Esophagus mucosa (tissue), 1 donor: ENCODE measurements at places on chromosomes 13 and 19. TPM values are rescaled to one million over a fixed set of nuclear protein-coding genes. Genes with fewer than 3 reads are reported as not detected.

CEACAM6 gene
- total RNA-seq = 268 TPM

CEACAM5 gene
- 369 TPM for total RNA-seq

ACP7 gene
- 0.32 TPM for total RNA-seq

ZNF584 gene
- total RNA-seq = 6.5 TPM

SAFB2 gene
- 30.0 TPM for total RNA-seq

DNAJB1 gene
- total RNA-seq = 337 TPM

SULT2B1 gene
- total RNA-seq = 245 TPM

CIRBP gene
- total RNA-seq = 172 TPM

DIAPH3 gene
- total RNA-seq = 5.7 TPM

KCNK6 gene
- 22.8 TPM for total RNA-seq

SRRM5 gene
- 0.12 TPM for total RNA-seq

ARL11 gene
- total RNA-seq = 1.2 TPM

SERP2 gene
- total RNA-seq = 1.2 TPM

KIR2DL1 gene
- not detected for total RNA-seq

WIZ gene
- total RNA-seq = 19.4 TPM

MIDN gene
- 99.3 TPM for total RNA-seq

VSTM1 gene
- total RNA-seq = not detected

FAM83E gene
- 6.5 TPM for total RNA-seq

EDNRB gene
- total RNA-seq = 2.6 TPM

EPS8L1 gene
- total RNA-seq = 199 TPM

MISP3 gene
- total RNA-seq = 3.4 TPM

ZNF85 gene
- total RNA-seq = 2.7 TPM

ZNF446 gene
- 4.7 TPM for total RNA-seq

GPR12 gene
- 0.16 TPM for total RNA-seq

KIR2DL4 gene
- not detected for total RNA-seq

PRX gene
- total RNA-seq = 0.80 TPM

URAD gene
- total RNA-seq = not detected

OR7C1 gene
- not detected for total RNA-seq

TMTC4 gene
- 5.6 TPM for total RNA-seq

ZNF540 gene
- 0.68 TPM for total RNA-seq

PRODH2 gene
- total RNA-seq = not detected

LRRC4B gene
- total RNA-seq = 0.24 TPM

DHDH gene
- total RNA-seq = 1.2 TPM

MCEMP1 gene
- total RNA-seq = 0.24 TPM

LRG1 gene
- 24.9 TPM for total RNA-seq

GIPC1 gene
- 254 TPM for total RNA-seq

FXYD3 gene
- 736 TPM for total RNA-seq

ZSCAN4 gene
- total RNA-seq = not detected

SBK2 gene
- total RNA-seq = not detected

ATP11A gene
- total RNA-seq = 16.7 TPM

CGB8 gene
- not detected for total RNA-seq

CYP4F2 gene
- not detected for total RNA-seq

VSTM2B gene
- total RNA-seq = not detected

NCCRP1 gene
- total RNA-seq = 298 TPM

GPR18 gene
- total RNA-seq = not detected

POLR1D gene
- 121 TPM for total RNA-seq

ZBTB32 gene
- not detected for total RNA-seq

MEIS3 gene
- total RNA-seq = 0.64 TPM

LIM2 gene
- total RNA-seq = not detected

PLA2G4C gene
- 0.32 TPM for total RNA-seq

N4BP2L1 gene
- total RNA-seq = 1.8 TPM
